ENCODE measurements at places on chromosomes 4 and X.

DNA sequence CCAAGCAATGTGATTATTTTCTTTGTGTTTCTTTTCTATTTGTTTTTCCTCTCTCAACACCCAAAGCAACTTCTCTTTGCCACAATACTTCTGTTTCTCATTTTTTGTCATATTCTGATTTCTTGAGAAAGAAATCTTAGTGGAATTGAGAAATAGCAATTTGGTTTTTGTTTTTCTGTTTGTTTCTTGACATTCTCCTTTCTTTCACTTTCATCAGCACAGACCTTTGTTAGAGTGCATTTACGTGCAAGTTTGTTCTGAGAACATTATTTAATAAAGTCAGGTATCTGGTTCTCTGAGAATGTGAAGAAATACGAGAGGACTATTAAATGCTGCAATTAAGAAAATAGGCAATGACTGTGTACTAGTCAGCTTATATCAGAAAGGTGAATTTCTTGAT, 608.1 kb upstream of the AADAT start:
- no peak for DNase-seq

- DNase-seq = no peak
These were observed 547.0 kb downstream of the ARAP2 start for GRCh38 chr4:35697210-35697736.

GRCh38 chr4:126687655-126688358, 945.0 kb upstream of the INTU start:
- DNase-seq = no peak

- DNase-seq = no peak
These were observed 34.9 kb downstream of the ELOVL6 start for GRCh38 chr4:110163327-110164069.

- no peak for DNase-seq
These were observed 104.3 kb downstream of the CORIN start for GRCh38 chr4:47733302-47734175.

GRCh38 chr4:142846108-142846728, at the start of gene INPP4B:
Gene INPP4B, minus strand, starts transcription at chr4:142846301.
- DNase-seq = no peak

DNA sequence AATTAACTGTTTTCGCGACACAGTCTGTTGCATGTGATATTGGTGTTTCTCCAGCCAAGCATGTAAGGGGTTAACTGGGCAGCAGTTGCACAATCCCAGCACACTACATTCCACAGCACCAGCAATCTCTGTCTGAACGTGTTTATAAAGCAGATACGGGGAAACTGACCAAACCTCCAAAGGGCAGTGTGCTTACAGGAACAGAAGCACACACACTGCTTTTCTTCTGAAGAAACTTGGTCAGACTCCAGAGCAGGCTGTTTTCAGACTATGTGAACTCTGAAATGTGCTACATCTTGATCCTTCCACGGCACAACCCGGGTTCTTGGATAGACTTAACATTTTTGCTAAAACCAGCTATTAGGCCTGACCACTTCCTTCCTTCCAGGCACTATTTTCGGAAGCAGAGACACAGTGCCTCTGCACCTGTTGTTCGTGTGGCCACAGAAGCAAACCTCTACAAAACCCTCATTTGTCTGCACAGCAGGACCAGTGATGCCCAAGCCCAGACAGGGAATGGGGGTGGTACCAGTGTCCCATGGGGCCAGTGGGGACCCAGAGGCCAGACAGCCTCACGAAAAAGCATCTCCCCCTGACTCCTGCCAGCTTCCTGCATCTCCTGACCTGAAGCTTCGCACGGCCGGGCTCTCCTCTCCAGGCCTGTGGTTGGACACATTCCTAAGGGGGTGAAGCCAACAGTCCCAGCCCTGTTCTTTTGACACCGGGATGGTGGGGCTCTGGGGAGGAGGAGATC, 90.1 kb downstream of the IRF2 start:
- no peak for DNase-seq
